Breast epithelium (tissue), 4 donors: ENCODE measurements at places on chromosomes 6 and 20. TPM values are rescaled to one million over a fixed set of nuclear protein-coding genes. Genes with fewer than 3 reads are reported as not detected.

Gene KIAA0408
- 2.2 TPM for total RNA-seq

DNA sequence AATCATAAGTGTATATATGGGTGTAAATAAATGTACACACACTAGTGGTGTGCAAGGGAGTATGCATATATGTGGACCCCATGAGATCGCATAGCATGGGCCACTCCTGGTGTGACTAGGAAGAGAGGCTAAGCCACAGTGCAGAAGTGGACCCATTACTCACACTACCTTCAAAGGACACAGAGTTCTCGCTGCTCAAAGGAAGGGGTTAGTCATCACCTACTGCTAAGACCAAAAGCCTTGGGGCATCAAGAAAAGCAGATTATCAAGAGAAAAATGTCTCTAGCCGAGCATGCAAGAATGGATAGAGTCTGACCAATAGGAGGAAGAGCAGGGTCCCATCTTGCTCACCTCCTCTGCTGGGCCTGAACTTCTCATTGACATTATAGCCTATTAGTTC, 195.5 kb downstream of the MAFB start:
- DNase-seq: no peak

DNA sequence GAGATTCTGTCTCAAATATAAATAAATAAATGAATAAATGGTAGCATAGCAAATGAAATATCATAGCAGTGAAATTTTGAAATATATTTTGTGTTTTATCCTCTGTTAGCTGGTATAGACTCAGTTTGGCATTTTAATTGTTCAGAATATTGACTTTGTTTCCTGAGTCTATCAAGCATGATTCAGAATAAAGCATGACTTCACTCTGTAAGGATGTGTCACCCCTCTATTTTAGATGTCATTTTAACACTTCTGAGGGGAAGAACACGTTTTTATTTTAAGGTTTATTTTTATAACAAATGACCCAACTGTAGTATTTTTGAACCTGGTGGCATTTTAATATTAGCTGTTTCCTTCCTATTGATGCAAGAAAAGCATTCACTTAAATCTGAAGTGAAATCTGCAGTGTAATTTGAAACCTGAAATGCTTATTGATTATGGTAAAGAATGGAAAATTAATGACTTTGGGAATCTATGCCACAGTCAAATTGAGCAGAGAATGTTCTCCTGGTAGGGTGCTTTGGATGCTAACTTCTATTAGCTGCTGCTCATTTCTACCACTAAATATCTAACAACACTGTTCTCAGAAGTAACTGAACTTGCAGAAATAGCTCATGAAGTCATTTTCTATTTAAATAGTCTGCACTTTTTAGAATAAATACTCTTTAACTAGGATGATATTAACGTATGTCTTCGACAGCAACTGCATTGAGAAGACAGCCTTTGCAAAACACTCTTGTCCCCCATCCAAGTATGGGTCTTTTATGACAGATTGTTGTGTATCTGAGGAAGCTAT, 114.2 kb downstream of the SOX4 start:
- DNase-seq: no peak

- no peak for DNase-seq
Observed at GRCh38 chr6:116801971-116802370, 26.9 kb downstream of the GPRC6A start.

DNA sequence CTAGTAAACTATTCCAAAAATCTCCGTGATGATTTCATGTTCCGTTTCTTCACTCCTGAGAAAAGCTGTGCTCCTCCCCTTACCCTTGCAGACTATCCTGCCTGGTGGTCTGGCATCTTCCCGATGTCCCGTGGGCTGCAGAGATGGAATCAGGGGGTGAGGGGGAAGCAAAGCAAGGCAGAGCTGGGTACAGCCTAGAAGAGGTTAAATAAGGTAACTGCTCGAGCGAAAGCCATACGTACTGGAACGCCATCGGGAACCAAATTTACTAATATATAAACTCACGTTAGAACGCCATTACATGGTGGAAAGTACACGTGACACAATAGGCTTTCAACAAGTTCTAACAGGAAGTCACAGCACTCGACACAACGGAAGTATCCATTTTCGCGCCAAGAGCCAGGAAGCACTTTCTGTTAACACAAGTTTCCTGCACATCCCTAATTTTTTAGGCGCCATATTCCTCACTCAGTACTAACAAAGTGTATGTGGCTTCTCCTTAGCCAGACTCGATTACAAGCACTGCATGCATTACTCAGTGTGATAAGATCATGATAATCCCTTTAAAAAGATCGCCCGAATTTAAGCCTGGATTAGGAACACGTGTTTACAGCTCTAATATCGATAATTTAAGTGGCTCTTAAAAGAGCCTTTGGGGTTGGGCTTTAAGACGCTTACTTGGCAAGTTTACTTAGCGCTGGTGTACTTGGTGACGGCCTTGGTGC, 101.6 kb upstream of the PRSS16 start:
- peak; percentile 73 for DNase-seq

GRCh38 chr6:28335040-28335563, 846 bp downstream of the ZSCAN31 start:
- no peak for DNase-seq

DNA sequence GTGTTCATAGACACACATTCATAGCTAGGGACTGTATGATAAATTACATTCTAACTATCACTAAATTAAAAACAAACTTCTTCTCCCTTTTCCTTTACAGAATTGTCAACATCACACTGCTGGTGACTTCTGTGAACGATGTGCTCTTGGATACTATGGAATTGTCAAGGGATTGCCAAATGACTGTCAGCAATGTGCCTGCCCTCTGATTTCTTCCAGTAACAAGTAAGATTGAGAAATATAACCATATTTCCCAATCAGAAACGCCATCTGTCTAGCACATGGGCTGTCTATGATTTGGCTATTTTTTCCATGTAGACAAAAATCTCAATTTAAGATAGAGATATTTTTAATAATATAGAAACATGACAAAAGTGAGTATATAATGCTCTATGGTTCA, 367.7 kb downstream of the ARHGAP18 start:
- no peak for DNase-seq
